ENCODE measurements at places on chromosomes 1 and 21. TPM values are rescaled to one million over a fixed set of nuclear protein-coding genes. Genes with fewer than 3 reads are reported as not detected.

Gene AMY1B
- total RNA-seq, result not detected

Gene DYNLT5
- total RNA-seq, result 6.8 TPM

- DNase-seq, result no peak
These were observed 38.2 kb downstream of the CACNA1S start for GRCh38 chr1:201074018-201074417.

- DNase-seq, result no peak
These were observed 34.7 kb upstream of the AK4 start for GRCh38 chr1:65113298-65113697.

Gene GJA8
- not detected for total RNA-seq

- DNase-seq, result no peak
These were observed 363.5 kb upstream of the USP24 start for GRCh38 chr1:55578646-55579045.

Gene NHLH1
- total RNA-seq, result not detected

GRCh38 chr1:171663854-171664575, 11.5 kb upstream of the MYOC start:
- no peak for DNase-seq

- DNase-seq, result no peak
These were observed 236.6 kb downstream of the DSCAM start for GRCh38 chr21:40610345-40610744.

DNA sequence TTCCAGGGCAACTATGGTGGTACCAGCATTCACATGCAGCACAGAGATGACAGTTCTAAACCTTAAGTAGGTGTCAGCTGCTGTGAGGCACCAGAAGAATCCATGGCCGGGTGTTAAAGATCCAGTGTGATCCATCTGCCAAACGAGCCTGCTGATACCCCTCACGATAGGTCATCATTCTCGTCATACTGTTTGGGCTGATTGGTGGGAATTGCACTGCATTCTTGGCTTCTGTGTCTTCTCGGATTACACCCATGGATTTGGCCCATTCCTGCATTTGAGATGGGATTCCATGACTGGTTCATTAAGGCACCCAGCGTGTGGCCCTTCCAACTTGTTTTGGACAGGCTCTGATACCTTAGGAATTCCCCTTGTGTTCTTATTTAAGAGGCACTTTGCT, 55.2 kb downstream of the ST6GALNAC3 start:
- DNase-seq, result no peak

DNA sequence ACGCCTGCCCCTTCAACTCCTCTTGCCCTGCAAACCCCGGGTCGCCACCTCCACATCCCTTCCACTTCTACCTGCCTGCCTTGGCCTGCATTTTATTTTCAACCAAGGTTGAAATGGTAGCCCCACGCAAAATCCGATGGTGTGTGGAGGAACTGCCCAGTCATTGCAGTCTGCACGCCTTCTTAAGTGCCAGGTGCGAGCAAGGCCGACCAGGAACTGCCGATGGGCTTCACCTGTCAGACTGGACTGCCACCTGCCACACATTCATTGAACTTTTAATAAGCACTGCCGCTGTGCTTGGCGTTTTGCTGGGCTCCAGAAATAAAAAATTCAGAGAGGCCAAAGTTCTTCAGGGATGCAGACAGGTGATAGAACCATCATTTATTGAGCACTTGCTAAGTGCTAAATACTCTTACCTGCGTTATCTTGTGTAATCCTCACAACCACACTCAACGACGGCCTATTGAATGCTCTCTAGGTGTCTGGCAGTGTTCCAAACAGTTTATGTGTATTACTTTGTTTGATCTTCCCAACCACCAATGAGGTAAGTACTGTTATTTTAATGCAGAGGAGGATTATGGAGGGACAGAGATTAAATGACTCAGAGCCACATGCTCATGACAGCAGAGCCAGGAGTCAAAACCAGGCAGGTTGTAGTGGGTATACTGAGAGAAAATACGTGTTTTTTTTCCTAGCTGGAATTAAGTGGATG, 36.2 kb downstream of the CACHD1 start:
- DNase-seq, result no peak

Gene CRYBG2
- total RNA-seq, result 1.5 TPM

DNA sequence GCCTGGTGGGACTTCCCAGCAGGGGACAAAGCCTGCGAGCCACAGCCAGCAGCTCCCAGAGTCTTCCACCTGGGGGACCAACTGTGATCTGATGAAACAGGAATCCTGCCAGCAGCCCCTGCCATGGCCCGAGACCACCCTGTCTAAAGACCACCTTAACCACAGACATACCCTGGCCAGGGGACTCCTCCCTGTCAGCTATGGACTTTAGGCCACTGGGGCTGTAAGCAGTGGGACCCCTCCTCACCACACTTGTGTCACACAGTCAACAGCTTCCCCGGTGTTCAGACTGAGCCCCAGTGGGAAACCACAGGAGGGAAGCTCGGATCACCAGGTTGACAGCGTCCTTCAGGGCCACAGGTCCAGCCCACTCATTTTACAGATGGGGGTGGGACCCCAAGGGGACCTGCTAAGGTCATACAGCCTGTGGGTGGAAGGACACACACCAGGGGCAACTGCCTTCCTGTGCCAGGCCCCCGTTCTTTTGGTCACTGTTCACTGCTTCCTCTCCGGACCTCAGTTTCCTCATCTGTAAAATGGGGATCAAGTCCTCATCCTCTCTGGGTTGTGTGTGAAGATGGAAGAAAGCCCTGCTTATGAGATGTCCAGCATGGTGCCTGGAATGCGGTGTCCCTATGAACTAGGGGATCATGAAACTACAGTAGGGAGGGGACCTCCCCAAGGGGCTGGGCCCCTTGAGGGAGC, 11.4 kb downstream of the EPHA2 start:
- no peak for DNase-seq

Gene RPE65
- 9.9 TPM for total RNA-seq

DNA sequence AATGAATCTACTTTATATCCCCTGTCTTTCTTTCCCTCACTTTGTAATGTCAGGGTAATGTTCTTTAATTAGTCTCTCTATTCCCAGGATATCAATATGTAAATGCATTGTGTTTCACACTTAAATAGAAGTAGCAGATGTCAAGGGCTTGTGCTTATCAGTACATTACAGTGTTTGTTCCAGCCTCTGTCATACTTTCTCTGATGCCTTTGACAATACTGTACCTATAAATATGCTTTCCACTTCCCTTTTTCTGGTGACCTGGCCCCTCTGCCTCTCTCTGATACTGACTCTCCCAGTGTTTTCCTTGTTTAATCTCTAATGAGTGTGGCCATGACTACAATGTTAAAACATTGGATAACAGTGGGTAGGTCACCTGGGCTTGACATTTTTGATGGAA, 862.0 kb upstream of the NEGR1 start:
- no peak for DNase-seq

Gene TRIM58
- total RNA-seq, result 3.1 TPM

GRCh38 chr1:82318265-82318664, 517.5 kb downstream of the ADGRL2 start:
- DNase-seq, result no peak

- DNase-seq, result no peak
These were observed 5.3 kb upstream of the CD55 start for GRCh38 chr1:207316141-207316540.

DNA sequence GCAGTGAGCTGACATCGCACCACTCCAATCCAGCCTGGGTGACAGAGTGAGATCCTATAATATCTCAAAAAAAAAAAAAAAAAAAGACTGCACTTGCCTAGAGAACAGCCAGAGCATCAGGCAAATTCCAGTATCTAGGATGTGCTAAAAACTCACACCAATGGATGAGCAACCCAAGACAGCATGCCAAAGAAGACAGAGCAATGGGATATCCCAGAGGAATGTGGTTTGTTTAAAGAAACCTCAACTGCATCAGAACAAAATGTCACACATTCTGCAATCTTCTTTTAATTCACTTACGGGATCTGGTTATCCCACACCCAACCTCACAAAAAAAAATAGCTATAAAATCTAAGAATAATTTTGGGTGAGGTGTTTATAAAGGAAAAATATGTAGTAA, 7.3 kb downstream of the KCNH1 start:
- no peak for DNase-seq

DNA sequence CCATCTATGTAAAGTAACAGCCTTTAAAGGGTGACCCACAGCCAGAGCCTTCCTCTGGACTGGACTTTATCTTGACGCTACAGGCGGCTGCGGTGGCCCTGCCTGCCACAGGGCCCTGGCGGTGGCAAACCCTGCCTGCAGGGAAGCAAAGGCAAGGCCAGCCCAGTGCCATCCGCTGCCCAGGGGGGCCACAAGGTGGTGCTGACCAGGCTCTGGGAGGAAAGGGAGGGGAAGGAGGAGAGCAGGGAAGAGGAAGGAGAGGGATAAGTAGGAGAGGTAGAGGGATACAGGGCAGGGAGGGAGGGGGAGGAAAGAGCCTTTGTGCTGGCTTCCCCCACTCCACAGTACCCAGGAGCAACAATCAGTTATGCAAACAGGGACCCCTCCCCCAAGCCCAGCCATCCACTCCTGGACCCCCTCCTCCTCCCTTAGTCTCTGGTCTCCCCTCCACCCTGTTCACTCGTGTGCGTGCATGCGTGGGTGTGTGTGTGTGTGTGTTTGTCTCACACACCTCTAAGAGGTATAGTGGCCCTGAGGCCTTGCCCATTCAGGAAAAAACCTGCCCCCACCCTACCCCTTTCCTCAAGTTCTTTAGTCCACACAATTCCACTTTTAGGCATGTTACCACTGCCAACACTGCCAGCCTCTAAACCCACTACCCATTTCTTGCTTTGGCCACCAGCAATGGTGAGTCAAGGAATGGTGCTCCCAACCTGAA, 30.3 kb downstream of the SSBP3 start:
- DNase-seq, result no peak

- no peak for DNase-seq
These were observed 141.8 kb upstream of the CSF3R start for GRCh38 chr1:36624466-36624865.

Gene CD34
- 42.5 TPM for total RNA-seq

- DNase-seq, result no peak
These were observed 224.6 kb downstream of the FAF1 start for GRCh38 chr1:50735443-50735842.

- no peak for DNase-seq
These were observed 2.6 kb downstream of the SH3BGRL3 start for GRCh38 chr1:26282401-26282918.

Gene GPR157
- total RNA-seq, result 53.5 TPM

Gene GNAT2
- not detected for total RNA-seq

GRCh38 chr1:18597160-18598042, 33.2 kb upstream of the PAX7 start:
- no peak for DNase-seq

GRCh38 chr1:113018911-113019310, 54.1 kb upstream of the LRIG2 start:
- DNase-seq, result no peak

Gene TMEM125
- total RNA-seq, result 0.32 TPM

DNA sequence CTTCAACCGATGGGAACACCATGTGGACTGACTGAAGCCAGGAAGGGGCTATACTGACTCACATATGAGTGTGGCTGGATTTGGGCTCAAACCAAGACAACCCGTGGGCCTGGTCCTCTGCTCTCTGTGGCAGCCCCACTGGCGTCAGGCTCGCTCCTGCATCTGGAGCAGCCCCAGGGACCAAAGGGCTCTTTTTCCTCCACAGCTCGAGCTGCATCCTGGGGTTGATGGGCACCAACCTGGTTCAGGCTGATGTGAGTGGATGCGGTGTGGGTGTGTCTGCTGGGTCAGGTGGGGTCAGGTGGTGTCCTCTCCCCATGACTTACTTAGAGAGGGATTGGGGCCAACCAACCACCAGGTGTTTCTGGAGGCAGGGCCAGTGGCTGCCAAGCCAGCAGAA, 303.0 kb upstream of the AJAP1 start:
- DNase-seq, result no peak

GRCh38 chr1:167898578-167899222, 15.2 kb downstream of the ADCY10 start:
- no peak for DNase-seq

DNA sequence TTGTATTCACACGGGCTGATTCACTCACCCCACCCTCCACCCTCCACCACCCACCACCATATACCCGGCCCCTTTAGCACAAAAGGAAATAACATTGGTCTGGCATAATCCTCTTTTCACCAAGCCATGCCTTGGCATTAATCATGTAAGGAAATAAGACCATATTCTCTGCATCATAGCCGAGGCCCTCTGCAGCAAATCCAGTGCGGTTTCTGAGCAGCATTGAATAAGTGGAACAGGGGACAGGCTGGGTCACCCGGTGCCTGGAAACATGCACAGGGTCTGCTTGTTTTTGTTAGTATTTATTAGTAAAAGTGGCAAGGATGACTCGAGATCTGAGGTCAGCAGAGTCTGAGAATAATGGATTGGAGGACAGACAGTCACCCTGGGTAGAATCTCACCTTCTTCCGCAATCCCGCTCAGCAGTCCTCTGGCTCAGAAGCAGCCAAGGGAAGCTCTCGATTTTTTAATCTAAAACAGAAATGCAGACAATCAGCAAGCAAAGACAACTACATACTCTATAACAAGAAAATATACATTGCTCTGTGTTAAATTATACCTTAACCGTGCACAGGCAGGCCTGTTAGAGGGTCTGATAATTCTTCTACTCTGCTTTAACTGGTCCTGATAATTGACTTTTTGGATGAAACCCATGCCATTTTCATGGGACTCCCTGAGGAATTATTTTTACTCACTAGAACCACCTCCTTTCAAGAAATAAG, 52.4 kb upstream of the CDC42BPA start:
- DNase-seq, result no peak

Gene ATF3
- total RNA-seq, result 20.2 TPM

Gene CD52
- 3.3 TPM for total RNA-seq

DNA sequence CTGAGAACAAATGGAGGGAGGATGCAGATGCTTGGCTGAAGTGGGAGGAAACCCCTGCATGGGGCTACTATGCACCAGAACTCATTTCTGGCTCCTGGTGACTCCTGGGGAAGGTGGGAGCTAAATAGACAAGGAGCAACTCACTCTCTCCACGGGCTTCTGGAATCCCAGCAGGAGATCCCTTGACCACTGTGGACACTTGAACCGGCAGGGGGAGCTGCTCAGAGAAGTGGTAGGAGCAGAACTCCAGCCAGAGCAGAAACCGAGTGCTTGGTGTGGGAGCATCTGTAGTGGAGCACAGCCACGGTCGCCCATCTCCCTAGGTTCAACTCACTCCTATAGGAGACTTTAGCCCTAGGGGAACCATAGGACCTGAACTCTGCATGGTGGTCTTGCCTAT, 205.6 kb upstream of the GJB5 start:
- DNase-seq, result no peak

DNA sequence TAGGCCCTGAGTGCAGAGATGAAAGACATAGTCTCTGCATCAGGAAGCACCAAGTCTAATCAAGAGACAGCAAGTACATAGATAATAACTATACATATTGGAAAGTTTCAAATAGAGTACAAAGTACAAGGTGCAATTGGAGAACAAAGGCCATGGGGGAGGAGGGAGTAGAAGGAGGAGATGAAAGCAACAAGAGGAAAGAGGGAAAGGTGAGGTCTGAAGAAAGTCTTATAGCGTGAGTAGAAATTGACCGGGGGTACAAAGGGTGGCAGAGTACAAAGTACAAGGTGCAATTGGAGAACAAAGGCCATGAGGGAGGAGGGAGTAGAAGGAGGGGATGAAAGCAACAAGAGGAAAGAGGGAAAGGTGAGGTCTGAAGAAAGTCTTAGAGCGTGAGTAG, 244.2 kb upstream of the JUN start:
- no peak for DNase-seq

Gene MFN2
- 26.6 TPM for total RNA-seq
